ENCODE measurements at places on chromosomes 7 and 10.

DNA sequence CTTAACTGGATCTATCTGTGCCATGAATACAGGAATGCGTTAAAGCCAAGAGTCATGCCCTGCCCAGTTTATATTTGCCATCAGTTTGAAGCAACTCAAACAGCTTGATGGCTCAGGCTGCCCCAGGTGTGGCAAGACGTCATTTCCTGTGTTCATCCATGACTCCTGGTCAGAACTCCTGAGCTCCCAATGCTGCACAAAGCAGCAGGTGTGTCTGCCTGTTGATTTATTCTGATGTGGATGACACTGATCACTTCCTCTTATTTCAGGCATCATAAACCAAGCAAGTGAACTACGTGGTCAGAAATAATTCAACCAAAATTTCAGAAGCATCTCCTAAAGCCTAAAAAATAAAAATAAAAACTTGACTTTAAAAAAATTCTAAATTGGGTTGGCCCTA, 68.5 kb downstream of the EZH2 start:
- no peak for DNase-seq

- DNase-seq, result no peak
Measured at GRCh38 chr10:59019603-59020002, 156.8 kb upstream of the PHYHIPL start.

DNA sequence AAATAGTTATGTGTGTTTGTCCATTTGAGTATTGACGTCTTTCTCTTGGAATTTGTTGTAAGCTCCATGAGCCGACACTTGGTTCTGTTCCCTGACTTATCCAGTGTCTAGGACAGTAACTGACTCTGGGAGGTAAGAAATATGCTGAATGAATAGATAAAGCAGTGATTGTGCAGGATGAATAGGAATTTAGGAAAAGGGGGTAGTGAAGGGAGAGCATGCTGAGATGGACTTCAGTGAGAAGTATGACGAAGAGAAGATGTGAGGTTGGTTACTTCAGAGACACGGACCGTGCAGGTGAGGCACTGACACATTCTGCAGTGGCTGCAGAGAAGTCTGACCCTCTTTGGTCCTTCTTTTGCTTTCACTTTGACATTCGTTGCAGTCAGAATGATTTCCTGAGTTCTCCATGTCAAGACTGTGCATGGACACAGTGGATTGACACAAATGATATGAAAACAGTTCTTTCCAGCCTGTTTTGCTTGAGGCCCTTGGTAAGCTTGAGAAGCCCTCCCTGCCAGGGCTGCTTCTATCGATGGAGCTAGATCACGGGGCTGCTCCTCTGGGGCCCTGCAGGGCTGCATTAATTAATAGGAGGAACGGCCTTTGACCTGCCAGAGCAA, 261.5 kb upstream of the SORCS1 start:
- DNase-seq, result no peak

DNA sequence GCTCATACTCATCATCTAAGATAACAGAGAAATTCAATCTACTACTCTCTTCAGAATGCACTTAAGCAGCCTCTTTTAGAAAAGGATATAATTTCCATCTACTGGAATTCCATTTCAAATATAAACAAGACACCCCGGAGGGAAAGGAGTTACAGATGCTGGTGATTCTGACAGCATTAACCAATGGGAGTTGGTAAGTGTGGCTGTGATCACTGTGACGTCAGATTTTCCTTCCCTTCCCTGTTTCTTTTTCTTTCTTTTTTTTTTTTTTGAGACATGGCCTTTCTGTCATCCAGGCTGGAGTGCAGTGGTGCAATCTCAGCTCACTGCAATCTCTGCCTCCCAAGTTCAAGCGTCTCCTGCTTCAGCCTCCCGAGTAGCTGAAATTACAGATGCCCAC, 106.6 kb downstream of the ACTR3B start:
- no peak for DNase-seq

- DNase-seq, result no peak
Measured at GRCh38 chr10:91286572-91286971, 66.1 kb downstream of the PCGF5 start.

DNA sequence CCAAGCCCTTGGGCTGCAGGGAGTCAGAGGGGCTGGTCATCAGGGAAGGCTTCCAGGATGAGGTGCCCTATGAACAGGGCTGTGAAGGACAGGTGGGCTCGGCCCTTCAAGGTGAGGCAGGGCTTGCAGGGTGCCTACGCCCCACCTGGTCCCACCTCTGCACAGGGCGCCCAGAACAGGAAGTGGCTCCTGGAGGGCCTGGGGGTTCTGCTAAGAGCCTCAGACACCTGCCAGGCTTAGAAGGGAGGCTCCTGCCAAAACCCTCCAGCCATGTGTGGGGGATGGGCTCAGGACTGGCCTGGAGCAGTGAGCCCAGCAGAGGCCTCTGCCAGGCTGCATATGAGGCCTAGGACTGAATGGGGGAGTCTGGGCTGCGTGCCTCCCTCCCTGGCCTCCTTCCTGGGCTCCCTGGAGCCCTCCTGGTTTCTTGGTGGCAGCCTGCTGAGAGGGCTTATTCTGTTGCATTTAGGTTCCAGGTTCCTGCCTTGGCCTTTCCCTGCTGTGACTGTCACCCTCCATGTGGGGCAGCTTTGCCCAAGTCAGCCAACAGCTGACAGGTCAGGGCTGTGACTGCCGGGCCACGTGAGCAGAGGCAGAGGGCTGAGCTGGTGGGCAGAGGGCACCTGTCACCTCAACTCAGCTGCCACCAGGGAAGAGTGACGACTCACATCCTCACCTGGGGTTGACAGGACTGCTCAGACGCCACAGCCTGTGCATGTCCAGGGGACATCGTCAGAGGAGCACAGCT, 45.2 kb upstream of the MSMB start:
- no peak for DNase-seq

- no peak for DNase-seq
Measured at GRCh38 chr7:156654511-156655234, 14.1 kb downstream of the RNF32 start.

- no peak for DNase-seq
Measured at GRCh38 chr10:78577712-78578111, 491.1 kb upstream of the ZMIZ1 start.

DNA sequence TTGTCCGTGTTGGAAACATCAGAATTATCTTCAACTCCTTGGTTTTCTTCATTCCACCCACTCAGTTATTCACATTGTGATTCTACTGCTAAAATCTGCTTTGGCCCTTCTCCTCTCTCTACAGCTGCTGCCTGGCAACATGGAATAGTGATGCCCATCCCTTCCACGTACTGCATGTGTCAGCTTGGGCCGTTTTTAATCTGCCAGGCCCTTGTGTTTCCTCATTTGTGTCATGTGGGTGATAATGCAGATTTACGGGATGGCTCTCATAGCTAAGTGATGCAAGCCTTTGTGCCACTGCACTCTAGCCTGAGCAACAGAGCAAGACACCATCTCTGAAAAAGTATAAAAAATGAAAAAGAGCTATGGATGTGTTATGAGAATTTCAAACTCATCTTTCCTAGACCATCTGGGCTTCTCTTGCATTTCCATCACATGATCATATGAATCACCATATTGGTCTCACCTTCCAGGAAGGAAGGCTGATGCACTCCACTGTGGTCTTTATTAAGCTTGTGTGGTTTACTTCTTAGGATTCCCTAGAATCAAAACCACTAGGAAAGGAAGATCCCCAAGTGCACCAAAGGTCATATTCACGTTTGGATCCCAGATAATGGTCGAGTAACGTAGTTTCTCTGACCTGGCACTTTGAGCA, 20.6 kb upstream of the CELF2 start:
- no peak for DNase-seq

GRCh38 chr7:151381348-151382078, 28.3 kb downstream of the WDR86 start:
- no peak for DNase-seq
